ENCODE measurements at places on chromosomes 2 and 18. TPM values are rescaled to one million over a fixed set of nuclear protein-coding genes. Genes with fewer than 3 reads are reported as not detected.
A peak's percentile ranks its signal among the peaks of the same experiment; 100 is the strongest.

- DNase-seq: no peak
Measured at GRCh38 chr2:72994991-72995380, 76.5 kb downstream of the SFXN5 start.

DNA sequence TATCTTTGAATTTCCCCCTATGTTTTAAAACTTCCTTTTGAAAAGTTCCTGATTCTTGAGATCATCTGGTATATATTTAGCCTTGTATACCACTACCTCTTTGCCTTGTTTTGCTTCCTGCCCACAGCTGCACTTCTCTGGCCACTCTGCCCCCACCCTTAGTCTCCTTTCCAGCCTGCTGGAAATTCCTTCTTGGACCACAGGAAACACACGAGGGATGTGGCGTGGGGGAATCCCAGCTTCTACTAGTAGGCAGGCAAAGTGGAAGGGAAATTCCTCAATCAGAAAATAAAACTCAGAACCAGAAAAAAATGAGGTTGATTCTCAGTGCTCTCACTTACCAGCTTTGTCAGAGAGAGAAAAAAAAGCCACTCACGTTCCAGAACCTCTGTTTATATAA, 13.4 kb downstream of the IL18RAP start:
- DNase-seq: no peak

DNA sequence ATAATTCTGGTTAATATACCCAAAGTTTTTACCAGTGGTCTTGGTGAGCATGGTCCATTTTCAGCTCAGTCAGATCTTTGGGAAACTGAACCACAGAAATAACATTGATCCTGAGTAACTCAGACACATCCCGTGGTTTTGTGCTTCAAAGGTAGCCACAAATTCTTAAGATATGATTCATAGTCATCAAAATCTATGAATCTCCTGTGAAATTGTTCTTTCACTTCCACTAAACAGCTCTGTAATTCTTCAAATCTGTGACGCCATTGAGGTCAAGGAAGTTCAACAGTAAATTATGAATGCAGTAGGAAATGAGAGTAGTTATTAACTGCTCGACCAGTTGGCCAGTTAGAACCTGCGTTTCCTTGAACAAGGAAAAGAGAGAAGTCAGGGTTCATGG, 147.3 kb downstream of the IRS1 start:
- no peak for DNase-seq

- no peak for DNase-seq
Measured at GRCh38 chr2:219829667-219830352, 202.4 kb downstream of the SLC4A3 start.

DNA sequence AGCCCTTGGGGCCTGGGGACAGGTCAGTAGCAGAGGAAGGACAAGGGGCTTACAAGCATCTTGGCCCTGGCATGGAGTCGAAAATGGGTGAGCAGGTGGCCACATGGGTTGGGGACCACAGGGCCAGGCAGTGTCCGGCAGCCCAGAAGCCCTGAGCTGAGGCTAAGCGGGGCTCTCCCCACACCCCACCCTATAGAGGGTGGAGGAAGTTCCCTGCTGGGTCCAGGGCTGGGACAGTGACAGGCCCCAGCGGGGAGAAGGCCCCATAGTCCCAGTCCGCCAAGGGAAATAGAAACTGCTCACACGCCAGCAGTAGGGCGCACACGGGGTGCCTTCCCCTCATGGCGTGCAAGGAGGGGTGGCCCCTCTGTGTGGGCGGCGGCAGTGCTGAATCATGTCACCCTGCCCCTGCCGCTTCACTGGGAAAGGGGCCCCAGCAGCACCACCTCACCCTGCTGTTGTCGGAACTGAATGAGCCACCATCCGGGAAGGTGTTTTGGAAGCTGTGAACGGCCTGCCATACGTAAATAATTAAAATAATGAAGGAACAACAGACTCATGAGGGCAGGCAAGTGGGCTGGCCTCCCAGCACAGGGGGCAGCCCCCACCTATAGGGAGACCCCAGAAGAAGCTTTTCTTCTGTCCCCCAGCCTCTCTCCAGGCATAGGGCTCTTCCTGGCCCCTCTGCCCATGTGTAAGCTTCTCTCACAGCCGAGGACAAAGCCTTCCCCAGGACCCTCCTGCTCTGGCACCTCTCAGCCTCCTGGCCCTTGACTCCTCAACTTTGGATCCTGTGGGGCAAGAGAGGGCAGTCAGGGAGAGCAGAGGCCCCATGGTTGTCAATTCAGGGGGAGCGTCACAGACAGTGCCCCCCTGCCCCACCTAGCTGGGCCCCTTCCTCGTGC, 12.7 kb upstream of the DUSP2 start:
- peak; percentile 50 for DNase-seq

GRCh38 chr18:36449451-36449850, 151.9 kb downstream of the FHOD3 start:
- DNase-seq: no peak

GRCh38 chr2:63047321-63048279, 3.0 kb upstream of the OTX1 start:
- DNase-seq: peak; percentile 64

- DNase-seq: no peak
Measured at GRCh38 chr2:64230540-64230939, 86.3 kb upstream of the PELI1 start.

DNA sequence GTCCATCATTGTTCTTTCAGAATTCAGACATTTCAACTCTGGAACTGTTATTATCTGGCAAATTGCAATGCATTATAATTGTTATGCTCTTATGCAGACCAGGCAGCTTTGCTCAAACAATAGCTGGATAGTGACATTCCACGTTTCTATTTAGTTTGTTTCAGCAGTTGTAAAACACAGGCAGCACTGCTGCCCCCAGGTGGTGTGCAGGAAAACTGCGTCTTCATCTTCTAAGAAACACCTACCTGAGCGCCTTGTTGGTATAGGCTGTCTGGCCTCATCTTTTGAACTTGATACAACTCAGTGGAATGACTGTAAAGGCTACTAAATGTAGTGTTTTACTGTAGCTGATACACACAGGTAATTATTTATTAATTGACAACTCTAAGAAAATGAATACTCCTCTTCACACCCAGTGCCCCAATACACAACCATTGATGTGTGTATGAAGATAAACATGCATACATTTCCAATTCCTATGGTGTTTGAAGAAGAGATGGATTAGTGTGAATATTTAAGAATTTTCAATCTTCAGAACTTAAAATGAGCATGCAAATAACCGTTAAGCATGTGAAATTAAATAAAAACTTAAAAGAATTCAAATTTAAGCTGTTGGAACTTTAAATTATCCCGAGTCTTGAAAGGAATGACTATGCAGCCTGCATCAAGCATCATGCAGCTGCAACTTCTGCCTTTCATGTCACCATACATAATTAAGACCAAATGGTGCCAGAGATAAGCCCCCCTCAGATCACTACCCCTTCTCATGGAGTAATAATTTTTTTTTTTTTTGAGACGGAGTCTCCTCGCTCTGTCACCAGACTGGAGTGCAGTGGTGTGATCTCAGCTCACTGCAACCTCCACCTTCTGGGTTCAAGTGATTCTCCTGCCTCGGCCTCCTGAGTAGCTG, 85.6 kb downstream of the CD8B2 start:
- no peak for DNase-seq

DNA sequence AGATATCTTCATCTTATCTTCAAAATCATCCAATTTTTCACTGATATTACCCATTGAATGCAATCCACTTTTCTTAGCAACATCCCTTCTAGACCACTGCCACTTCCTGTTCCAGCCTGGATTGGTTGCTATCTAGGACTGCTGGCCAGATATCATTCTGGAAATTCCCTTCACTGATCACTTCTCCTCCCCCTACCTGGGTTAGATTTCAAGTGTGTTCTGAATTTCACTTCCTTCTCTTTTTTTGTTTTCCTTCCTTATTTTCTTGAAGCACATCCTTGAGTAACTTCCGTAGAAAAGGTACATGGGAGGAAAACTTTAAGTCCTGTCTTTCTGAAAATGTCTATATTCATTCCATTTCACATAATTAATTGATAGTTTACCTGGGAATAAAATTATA, 82.0 kb upstream of the IL1R2 start:
- DNase-seq: no peak

DNA sequence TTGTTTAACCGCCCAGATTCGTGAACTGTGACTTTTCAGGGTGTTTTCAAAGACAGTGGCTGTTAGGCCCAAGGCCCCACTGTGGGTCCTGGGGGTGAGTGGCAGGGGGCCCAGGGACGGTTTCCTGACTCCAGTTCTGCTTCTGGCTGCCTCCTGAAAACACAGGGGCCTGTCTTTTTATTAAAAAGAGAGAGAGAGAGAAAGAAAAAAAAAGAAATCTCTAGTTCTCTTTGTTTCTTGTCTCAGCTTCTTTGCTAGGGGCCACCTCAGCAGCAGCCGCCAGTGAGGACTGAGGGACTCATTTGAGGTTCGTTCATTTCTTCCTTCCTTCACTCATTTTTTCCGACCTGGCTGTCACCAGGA, 15.4 kb upstream of the E2F6 start:
- no peak for DNase-seq

DNA sequence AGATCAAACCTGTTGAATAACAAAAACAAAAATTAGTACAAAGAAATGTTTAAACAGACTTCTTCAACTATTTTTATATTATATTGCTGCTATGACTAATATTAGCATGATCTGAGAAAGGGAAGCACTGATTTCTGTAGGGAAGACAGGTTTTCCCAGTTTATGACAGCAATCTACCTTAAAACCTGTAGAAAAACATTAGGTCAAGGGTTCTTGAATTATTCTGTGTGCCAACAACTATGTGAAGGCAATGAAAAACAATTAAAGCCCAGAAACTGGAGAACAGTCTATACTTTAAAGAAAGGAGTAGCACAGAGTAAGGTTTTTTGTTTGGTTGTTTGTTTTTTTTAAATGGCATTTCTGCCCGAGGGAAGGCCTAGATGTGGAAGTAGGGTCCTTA, 23.3 kb downstream of the PUM2 start:
- DNase-seq: no peak

DNA sequence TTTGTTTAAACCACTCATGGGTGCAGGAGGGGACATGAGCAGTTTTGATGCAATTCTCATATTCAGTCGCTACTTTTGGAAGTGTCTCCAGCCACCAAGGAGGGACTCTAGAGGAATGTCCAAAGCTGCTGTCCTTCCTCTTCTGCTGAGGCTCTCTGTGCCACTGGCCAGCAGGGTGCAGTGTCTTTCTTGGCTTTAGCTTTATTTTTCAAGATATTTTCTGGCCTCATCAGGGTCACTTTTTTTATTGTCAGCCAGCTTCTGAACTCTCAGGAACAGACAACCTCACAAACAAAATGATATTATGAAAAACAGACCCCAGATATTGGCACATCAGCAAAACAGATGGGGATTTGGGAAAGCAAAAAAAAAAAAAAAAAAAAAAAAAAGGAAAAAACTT, 289.3 kb upstream of the ZSWIM2 start:
- no peak for DNase-seq

GRCh38 chr2:71379086-71379485, 47.5 kb downstream of the ZNF638 start:
- no peak for DNase-seq

- DNase-seq: no peak
Measured at GRCh38 chr2:37459095-37459981, 114.9 kb downstream of the QPCT start.

- DNase-seq: peak; percentile 67
Measured at GRCh38 chr2:24490181-24490689, 819 bp upstream of the NCOA1 start.

DNA sequence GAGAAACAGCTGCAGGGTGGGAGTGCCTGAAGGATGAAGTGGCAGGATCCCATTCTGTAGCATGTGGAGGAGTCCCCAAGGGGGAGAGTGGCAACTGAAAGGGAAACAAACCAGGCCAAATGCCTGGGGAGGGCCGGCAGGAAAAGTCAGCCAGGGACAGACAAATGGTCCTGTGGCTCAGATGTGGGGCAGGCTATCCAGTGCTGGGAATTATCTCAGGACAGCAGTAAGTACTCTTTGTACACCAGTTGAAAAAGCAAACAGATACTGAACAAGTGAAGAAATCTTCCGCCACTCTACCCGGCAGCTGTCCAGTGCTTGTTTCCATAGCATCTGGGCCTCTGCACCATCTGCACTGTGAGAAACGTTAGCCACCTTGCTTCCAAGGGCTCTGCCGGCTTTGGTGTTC, 408.9 kb downstream of the LRATD1 start:
- no peak for DNase-seq

DNA sequence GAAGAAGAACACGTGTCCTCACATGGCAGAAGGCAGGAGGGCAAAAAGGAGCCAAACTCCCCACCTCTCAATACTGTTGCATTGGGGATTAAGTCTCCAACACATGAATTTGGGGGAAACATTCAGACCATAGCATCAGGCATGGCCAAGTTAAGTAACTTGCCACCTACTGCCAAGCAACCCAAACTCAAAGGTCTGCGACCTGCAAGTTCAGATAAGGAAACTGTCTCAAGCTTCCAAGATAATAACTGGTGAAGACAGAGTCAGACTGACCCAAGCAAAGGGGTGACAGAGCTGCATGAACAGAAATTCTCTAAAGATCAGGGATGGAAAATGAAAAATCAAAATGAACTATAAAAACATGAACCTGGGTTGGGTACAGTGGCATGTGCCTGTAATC, 188.7 kb upstream of the SIX3 start:
- DNase-seq: no peak

- no peak for DNase-seq
Measured at GRCh38 chr18:47758000-47758399, 172.5 kb downstream of the SMAD2 start.

DNA sequence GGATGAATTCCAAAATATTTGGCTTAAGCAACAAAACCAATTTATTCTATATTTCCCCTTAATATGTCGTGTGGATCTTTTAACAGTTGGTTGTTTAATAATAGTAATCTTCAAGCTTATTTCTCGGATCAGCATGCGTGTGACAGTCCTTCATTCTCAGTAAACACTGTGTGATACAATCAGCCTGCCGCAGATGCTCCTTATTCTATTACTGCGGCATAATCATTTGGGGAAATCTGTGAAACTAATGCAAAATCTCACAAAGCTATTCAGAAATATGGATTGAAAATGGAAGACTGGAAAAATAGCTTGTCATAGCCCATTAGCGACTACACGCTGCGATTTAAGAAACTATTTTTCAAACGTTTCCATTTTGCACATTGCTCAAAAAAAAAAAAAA, 36.9 kb downstream of the LINC00305 start:
- DNase-seq: no peak

GRCh38 chr2:18506883-18507509, 53.5 kb downstream of the RDH14 start:
- DNase-seq: no peak

DNA sequence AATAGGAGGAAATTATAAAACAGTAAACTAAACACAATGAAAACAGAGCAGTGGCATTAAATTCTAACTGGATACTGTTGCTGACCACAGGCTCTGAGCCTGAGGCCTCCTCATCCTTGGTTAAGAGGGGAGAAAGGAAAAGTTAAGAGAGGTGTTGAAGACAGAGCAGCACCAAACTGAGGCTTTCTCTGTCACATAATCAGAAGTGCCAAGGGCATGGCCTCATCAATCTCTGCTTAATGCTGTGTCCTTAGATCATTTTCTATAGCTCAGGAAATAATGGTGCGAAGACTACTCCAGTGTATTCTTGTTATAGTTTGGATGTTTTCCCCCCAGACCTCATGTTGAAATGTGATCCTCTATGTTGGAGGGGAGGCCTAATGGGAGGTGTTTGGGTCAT, 160.9 kb upstream of the SLC1A4 start:
- no peak for DNase-seq

The ICOS gene
- not detected for total RNA-seq

The ALPI gene
- not detected for total RNA-seq

The CD207 gene
- 0.71 TPM for total RNA-seq

The PPP1R7 gene
- total RNA-seq: 41.3 TPM

The GATA6 gene
- 14.7 TPM for total RNA-seq

The ALK gene
- total RNA-seq: 1.5 TPM

The CCDC141 gene
- total RNA-seq: 8.6 TPM

The FOXI3 gene
- total RNA-seq: not detected

The CD8B2 gene
- not detected for total RNA-seq

The LDLRAD4 gene
- total RNA-seq: 17.4 TPM

The ARHGAP15 gene
- 10.0 TPM for total RNA-seq

The VWA3B gene
- total RNA-seq: not detected
